ENCODE measurements at places on chromosomes 12 and 14. TPM values are rescaled to one million over a fixed set of nuclear protein-coding genes. Genes with fewer than 3 reads are reported as not detected.
A peak's percentile ranks its signal among the peaks of the same experiment; 100 is the strongest.

DNA sequence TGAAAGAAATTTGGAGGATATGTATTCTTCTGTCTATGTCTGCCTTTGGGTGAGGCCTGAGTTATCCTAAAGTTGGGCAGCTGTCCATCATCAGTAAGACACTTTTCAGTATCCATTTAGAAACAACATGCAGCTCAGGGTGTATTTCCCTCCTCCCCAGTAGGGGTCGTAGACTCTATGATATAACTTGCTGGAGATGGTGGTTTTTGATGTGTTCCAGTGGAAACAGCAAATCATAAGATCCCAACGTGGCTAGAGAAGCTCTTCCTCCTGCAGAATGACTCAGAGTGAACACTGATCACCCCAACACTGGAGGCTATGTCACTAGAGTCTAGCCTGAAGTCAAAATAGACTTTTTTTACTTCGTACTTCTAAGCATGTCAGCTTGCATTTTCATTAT lies 331.6 kb upstream of the STXBP6 start:
- no peak for DNase-seq

DNA sequence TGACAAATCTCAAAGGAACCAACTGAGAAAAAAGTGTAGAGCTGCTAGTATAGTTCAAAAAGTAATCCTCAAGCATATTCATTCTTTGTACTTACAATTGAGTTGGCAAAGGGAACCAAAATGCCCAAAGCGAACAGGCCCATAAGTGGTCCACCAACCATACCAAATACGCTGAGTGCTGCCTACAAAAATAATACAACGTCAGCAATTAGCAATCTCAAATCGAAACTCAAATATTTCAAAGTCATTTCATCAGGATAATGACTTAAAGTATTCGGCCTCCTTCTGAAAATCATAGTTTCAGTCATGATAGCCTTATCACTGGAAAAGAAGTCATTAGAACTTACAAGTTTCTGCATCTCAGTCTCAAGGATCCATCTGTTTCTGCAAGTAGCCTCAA lies 42.0 kb downstream of the SLC5A8 start:
- DNase-seq = no peak

DNA sequence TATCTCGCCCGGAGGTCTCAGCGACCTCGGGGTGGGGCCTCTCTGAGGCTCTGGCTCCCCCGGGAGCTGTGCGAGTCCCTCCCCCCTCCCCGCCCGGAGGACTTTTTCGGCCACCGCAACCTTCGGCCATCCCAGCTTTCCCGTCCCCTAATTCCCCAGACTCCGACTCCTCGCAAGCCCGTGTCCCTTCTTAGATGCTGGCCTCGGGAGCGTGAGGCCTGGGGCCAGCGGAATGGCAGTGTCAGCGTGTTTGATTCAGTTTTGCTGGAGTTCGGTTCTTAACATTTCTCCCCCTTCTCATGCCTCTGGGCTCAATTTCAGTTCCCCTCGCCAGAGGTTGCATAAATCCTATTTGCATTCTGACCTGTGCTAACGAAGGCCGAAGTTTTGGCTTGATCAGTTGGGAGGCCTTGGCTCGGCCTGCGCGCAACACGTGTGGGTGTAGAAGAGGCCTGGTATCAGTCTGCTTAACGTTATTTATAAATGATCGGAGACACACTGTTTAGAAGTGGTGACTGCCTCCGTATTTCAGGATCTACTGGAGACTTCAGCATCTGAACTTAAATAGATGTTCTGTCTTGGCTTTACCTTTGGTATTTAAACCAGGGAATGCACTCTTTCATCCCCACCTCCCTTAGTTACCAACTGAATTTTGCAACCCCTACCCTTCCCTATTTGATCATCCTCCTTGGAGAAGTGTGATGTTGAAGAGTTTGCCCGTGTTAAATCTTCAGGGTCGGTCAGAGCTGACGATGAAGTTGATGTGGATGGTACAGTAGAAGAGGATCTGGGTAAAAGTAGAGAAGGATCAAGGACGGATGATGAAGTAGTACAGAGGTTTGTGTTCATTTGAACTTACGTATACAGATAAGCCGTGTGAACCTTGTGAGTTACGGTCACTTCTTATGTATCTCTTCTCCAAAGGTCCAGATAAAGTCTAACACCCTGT lies 851 bp downstream of the HSP90B1 start:
- peak; percentile 69 for DNase-seq

DNA sequence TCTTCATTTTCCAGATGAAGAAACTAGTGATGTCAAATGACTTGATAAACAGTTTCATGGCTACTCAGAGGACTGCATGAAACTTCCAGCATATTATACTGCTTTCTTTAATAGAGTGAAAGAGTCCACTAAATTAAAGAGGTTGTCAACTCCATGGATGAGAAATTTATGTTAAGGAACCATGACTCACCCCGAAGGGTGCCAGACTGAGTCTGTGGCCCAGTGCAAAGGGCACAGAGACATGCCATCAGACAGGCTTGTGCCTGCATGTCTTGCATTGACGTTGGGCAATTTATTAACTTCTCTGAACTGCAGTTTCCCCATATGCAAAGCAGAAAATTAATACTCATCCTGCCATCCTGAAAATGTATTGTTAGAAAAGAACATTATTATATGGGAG lies 382.4 kb downstream of the APAF1 start:
- DNase-seq = no peak

GRCh38 chr12:113075137-113075683 lies 18.7 kb downstream of the DTX1 start:
- no peak for DNase-seq

The GLIPR1L2 gene
- 1.1 TPM for total RNA-seq

Data from upper lobe of right lung (tissue), 1 donor.